Lung microvascular endothelial cell (primary cell): ENCODE measurements at places on chromosomes 3 and 15.
A peak's percentile ranks its signal among the peaks of the same experiment; 100 is the strongest.

- peak; percentile 69 for DNase-seq
Measured at GRCh38 chr15:97234851-97235610, 725.5 kb upstream of the ARRDC4 start.

DNA sequence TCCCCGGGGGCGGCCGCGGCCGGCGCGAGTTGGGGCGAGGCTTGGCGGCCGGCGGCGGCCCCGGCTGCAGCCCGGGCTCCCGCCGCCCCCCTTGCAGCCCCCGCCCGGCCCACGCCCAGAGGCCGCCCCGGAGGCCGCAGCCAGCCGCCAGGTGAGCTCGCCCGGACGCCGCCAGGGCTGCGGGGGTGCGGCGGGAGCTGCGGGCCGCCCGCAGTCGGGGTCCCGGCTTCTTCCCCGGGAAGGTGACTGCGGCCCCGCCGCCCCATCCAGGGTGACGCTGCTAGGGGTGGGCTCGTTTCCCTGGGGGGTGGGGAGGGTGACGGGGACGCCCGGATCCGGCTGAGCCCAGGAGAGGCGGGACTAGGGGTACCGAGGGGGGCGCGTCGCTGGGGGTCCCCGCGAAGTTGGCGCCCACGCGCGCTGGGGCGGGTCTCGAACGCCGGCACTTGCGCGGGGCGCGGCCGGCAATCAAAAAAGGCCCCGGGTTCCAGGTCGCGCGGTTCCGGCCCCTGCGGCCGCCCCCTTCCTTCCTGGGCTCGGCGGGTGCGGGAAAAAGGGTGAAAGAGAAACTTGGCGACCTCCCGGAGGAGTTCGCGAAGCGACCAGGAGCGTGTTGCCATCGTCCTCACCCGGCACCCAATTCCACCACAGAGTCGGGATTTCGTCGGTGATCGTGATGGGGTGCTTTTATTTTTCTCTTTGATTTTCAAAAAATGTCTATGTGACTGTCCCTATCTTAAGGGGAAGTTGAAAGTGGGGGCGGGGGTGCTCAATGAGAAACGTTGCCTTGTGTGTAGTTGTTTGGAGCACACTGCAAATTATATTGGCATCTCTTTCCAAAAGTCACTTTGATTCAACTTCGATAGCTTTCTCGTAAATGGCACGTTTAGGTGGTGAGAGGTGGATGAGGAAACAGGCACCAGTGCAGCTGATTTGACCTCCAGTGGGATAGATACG lies 619 bp downstream of the ATXN7 start:
- DNase-seq = peak; percentile 37

DNA sequence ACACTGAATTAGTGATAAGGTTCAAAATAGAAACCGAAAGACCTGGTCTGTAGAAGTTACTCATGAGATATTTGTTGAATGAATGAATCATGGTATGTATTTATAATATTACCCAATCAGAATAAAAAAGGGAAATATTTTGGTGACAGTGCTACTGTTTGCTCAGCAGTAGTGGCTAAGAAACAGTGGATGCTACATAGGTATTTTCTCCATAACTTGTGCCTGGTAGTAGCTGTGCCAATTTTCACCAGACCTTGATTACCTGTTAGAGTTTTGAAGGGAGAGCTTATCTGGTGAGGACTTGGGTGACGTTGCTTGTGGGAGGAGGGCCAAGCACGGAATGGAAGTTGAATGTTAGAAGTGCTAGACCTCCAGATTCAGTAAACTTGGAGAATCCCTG lies 14.3 kb downstream of the LIMD1 start:
- peak; percentile 48 for DNase-seq

GRCh38 chr3:175272392-175272791 lies 413.3 kb downstream of the NAALADL2 start:
- no peak for DNase-seq

- no peak for DNase-seq
Measured at GRCh38 chr15:57035664-57036063, 117.2 kb downstream of the TCF12 start.
